ENCODE measurements at places on chromosomes 3 and 15.

- no peak for DNase-seq
Measured at GRCh38 chr15:29849716-29850115, 27.4 kb upstream of the TJP1 start.

- no peak for DNase-seq
Measured at GRCh38 chr3:33364531-33365128, 75.6 kb downstream of the UBP1 start.

GRCh38 chr3:130894130-130894985 lies 474 bp downstream of the ATP2C1 start:
- DNase-seq, result peak; percentile 18

GRCh38 chr3:31185062-31185357 lies 290.5 kb upstream of the GADL1 start:
- no peak for DNase-seq

DNA sequence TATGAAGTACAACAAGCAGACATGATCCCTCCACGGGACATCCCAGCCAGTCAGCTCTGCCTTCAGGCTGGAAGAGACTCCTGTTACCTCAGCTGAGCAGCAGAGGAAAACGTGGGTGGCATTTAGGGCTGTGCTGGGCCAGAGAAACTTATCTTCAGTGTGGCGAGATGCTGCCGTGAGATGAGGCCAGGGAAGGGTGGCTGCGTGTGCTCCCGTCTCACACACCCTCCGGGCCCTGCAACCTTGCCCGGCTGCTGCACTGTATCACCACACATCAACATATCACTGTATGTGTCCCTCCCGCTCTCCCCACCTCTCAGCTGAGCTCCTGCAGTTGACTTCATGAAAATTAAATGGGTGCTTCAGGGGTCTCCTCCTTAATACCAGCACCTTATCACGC lies 23.4 kb downstream of the BMF start:
- no peak for DNase-seq

DNA sequence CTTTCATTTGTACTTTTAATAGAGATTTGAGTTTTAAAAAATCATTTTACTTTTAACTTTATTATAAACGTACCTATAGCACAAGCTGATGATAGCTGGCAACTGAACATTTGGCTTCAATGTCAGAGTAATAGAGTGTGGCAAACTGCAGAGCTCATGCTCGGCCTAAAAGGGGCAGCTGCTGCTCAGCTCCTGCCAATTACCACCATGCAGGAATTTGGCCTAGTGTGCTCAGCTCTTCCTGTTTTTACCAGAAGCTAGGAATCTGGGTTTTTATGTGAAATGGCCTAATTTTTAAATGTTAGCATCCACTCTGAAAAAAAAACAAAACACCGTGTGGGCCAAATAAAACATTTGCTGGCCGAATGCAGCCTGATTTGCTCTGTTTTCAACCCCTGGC lies 1.8 kb downstream of the IFT122 start:
- no peak for DNase-seq

DNA sequence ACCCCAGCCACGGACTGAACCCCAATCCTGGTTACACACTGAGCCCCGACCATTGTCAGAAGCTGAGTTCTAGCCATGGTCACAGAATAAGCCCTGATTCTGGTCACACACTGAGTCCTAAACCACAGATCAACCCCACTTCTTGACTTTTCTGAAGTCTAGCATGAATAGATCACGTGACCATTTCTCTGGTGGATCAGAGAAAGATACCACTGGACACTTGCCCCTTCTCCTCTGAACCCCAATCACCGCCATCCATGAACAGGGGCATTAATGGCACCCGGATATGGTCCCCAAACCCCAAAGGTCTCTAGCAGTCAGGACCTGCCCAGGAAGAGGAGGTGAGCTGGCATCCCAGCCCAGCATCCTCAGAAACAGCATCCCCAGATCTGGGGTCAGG lies 9.1 kb downstream of the HCN4 start:
- DNase-seq, result no peak

- no peak for DNase-seq
Measured at GRCh38 chr15:99995543-99995942, 262.3 kb upstream of the LYSMD4 start.

DNA sequence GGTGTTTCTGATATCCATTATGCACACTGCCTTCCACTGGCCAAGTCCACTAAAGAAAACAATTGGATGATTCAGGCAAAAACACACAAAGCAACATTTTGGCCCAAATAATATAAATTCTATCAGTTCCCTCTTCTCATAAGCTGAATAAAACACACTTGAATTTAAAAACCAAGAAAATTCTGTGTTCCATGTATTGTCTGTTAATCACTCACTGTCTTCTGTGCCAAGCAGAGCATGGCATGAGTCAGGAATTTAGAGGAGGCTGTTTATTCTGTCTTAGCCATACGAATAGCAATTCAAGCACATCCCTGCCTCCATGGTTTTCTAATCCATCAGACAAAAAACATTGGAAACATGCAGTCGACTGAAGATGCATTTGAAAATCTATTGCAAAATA lies 215.6 kb upstream of the UMPS start:
- no peak for DNase-seq

- no peak for DNase-seq
Measured at GRCh38 chr15:98905963-98906711, 101.5 kb downstream of the PGPEP1L start.

- DNase-seq, result no peak
Measured at GRCh38 chr3:37601832-37602231, 259.8 kb upstream of the CTDSPL start.

- no peak for DNase-seq
Measured at GRCh38 chr3:148605521-148605920, 92.2 kb upstream of the AGTR1 start.

- no peak for DNase-seq
Measured at GRCh38 chr15:56957812-56958406, 39.5 kb downstream of the TCF12 start.

DNA sequence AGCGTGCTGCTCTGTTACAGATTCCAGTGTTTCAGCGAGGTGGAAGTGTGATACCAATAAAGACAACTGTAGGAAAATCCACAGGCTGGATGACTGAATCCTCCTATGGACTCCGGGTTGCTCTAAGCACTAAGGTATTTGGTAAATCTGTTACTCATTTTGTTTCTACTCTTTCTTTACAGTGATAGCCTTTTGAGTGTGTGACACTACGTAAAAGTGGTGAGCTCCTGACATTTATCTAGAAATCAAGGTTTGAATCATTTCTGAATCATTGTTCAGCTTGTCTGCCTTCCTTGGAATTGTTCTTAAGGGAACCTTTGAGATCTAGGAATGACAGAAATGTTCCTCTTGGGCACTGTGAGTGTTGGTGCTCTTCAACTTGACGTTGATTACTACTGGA lies 11.2 kb upstream of the CAPN3 start:
- DNase-seq, result no peak

DNA sequence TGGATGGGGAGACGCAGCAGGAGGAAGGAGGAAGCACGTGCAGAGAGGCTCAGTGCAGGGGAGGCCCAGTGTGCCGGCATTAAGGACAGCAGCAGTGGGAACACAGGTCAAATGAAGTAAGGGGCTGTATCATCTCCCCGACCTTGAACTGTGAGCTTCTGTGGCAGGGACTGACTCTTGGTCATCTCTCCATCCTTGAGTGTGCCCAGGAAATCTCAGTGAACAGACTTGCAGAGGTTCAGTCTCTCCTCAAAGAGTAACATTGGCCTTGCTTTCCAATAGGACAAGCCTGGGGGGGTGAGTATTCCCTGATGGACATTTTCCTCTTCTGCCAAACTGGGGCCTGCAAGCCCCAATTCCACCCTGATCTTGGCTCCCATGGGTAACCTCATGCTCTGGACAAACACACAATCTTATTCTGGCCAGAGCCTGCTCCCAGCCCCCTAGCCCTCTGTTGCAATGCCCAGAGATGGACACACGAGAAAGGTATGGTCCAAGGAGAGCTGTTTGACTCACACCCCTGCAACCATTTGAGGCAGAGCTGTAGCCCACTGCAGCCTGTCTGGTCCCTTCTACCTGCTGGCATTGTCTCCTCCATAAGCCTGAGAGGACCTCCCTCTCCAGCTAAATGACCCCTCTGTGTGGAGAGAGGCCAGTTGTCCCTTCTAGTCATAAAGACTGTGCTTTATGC lies 50.9 kb downstream of the TLE3 start:
- DNase-seq, result no peak

GRCh38 chr15:83858820-83859505 lies 205.0 kb downstream of the ADAMTSL3 start:
- no peak for DNase-seq

- no peak for DNase-seq
Measured at GRCh38 chr3:119643528-119643927, 16.9 kb downstream of the POPDC2 start.

GRCh38 chr3:140753865-140754754 lies 76.2 kb downstream of the TRIM42 start:
- DNase-seq, result no peak

- no peak for DNase-seq
Measured at GRCh38 chr15:73589766-73590165, 43.4 kb downstream of the NPTN start.

- no peak for DNase-seq
Measured at GRCh38 chr3:426072-426471, 229.5 kb downstream of the CHL1 start.

DNA sequence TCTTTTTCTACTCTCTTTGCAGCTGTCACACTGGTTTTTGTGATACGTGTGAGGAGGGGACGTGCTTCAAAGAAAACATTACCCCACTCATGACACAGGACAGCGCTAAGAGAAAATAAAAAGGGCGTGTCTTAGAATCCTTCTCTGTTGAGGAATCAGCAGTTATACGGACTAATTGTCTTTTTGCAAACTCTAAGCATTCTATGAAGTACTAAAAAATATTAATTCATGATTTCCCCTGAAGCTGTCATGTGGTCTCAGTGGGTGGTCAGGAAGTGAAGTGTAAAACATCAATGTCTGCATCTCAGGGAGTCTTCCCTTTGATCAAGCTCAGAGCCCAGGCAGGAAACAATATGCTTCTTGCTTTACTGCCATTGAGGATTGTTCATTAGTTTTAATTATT lies 117.5 kb upstream of the CRBN start:
- no peak for DNase-seq

DNA sequence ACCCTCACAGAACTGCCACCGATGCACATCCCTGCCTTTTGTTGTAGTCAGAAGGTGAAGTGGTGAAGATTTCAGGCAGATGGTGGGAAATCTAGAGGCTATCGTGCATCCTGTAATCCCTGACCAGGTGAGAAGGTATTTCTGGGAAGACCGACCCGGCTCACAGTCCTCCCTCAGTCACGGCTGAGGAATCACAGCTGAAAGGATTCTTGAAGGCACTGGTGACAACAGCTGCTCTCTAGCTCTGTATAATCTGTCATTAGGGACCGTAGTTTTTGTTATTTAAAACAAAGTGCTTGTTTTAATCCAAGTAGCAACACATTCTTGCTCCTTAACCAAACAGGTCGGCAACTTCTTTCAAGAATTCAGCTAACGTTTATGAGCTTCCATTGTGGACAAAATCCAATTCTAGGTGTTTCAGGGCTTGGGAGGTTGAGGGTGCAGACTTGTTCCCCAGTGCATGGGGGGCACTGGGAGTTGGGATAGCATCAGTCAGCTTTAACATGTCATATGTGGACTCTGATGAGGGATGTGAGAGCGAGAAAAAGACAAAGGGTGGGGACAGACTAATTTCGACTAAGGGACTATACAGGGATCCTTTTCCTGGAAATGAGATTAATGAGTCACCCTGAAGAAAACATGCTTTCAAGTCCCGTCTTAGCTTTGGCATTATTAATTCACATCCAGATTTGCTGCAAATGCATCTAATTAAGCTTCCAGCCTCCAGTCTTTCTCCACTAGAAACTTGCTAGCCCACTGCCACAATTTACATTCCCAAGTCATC lies 141.0 kb upstream of the RASGRP1 start:
- DNase-seq, result no peak

DNA sequence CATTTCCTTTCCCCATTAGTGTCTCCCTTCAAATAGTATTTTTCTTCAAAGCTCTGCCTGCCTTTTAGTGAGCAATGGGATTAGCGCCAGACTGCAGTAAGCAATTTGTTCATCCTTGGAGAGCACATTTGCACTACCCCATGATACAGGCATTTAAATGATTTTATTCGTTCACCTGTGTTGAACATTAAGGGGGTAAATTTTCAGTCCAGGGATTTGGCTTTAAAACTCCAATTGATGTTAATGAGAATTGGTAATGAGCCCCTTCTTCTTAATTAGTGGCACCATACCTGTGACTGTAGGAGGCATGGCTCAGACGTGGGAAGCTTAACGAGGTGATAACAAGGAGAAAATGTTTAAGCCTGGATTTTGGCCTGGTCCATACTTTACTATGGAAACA lies 161.4 kb upstream of the NANOGP8 start:
- no peak for DNase-seq

GRCh38 chr15:87439090-87439489 lies 817.4 kb downstream of the NTRK3 start:
- DNase-seq, result no peak

DNA sequence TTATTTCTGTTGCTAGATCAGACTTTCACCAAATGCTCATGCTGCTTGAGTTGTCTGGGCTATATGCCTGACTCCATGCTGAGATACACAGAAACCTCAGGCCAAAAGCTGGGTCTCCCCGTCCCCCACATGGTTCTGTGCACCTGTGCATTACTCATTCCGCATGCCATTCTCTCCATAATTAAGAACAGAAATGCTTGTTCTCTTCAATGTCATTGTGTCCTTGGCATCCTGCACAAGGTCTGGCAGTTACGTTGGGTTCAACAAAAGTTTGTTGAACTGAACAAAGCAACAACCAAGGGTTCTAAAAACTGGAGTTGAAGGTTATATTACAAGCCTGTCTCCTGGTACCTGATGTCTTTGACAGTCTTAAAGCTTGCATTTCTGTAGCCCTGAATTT lies 177.5 kb downstream of the FNDC3B start:
- no peak for DNase-seq

- peak; percentile 61 for DNase-seq
Measured at GRCh38 chr15:66851311-66852063, 149.5 kb downstream of the SMAD6 start.

DNA sequence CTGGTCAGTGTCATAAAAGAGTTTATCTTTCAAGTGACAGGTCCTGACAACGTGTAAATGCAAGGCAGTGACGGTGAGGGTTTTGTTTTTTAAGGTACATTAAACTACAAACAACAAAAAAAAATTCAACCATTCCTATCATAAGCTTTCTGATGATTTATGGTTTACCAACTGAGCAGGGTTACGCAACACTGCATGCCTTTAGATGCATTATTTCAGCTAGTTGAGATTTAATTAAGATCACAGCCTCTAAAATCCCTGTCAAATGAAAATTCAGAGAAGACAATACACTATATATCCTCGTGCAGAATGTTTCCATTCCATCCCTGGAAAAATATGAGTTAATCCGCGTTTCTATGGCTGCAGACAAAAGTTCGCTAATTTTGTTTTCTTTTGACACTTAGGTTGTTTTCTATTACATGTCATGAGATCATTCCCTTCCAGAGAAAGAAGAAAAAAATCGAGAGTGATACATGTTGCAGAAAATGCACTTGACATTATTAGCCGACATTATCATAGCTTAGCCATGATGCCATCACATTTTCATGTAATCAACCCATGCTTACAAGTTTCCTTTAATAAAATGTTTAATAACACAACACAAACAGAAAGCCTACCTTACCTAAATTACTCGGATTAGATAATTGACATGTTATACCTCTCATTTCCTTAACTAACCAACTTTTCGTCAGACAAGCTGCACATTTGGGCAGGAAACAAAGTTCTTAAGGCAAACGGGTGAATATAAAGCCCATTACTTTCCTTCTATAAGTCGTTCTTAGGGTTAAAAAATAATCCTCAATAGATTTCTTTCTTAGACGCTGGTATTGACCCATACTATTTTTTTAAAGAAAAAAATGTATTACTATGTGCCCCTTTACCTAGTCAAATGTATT lies 521.2 kb downstream of the FOXP1 start:
- no peak for DNase-seq
